ENCODE measurements at places on chromosomes 4 and X.

DNA sequence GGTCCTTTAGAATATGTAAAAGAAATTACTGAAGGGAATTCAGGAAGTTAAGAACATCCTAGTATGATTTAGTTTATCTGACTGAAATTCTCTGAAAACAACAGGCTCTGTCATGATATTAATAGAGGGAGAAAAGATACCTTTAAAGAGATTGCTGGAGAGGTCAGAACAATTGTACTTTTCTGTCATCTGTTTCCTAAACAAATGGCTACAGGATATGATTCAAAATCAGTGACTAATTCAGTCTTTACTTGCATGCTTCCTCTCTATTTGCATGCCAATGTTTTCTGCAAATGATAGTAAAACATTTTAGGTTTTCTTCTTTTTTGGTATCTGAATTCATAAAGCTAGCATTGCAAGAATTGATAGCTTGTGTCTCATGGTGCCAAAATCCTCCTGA lies 616.7 kb upstream of the PCDH7 start:
- DNase-seq, result peak; percentile 16

GRCh38 chr4:38489011-38489861 lies 174.8 kb upstream of the KLF3 start:
- DNase-seq, result peak; percentile 33

- DNase-seq, result no peak
Measured at GRCh38 chrX:13607996-13608365, 38.6 kb downstream of the EGFL6 start.

DNA sequence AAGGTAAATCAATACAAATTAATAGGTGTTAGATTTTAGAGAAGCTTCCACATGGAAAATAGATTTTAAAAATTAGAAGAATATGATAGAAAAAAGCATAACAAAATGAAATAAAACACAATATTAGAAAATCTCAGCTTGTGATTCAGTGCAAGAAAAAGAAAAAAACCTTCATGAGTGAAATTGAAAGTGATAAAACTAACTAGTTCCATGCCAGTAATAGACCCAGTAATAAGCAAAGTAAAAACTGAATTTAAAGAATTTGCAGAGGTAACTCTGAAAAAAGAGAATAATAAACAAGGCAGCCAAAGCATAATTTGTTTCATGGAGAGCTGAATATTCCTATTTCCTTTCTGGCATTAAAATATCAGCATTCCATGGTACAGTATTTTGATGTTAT lies 174.3 kb upstream of the TENM3 start:
- no peak for DNase-seq

Measured in mesenchymal stem cell (in vitro differentiated cells and primary cell).